ENCODE measurements at places on chromosomes 5 and 9.
A peak's percentile ranks its signal among the peaks of the same experiment; 100 is the strongest.

DNA sequence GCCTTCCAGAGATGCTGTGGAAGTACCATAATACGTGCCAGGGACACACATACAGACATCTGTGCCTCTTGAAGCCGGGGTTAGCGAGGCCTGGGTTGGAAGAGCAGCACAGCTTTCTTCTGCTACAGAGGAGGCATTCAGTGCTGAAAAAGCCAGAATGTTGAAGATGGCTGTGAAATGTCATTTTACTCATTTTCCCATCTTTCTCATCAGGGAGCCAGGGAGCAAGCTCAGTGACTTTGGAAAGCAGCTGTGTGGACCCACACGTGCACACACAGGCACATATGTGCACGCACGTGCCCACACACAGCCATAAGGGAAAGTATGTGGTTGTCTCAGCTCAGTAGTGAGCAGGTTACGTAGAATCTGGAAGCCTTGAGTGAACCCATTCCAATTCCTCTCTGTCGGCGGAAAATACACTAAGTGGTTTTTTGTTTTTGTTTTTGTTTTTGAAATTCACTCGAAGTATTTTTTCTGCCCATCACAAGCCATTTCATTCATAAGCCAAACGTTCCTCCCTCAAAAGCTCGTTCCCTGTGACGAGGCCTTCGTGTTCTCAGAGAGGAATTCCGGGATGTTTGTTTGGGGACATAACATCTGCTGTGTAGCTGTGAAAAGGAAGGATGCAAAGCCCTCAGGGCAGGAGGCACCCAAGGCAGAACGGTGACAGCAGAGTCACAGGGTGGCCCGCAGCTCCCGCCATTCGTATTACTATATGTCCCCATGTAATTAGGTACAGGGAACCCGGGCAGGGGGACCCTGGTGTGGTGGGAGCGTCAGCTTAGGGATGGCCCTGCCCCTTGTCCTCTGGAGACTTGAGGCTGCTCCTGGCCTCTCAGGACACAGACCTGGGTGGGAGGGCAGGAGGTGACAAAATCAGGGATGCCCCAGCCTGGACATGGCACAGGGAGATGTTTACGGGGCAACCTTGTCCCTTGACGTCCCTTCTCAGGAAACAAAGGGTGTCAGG, 29.0 kb upstream of the ANKRD33B start:
- no peak for DNase-seq

- no peak for DNase-seq
Observed at GRCh38 chr5:16899171-16899570, 36.9 kb downstream of the MYO10 start.

GRCh38 chr9:124771867-124772679, 962 bp upstream of the NR6A1 start:
- DNase-seq: peak; percentile 57

GRCh38 chr5:5288201-5288600, 134.3 kb upstream of the ICE1 start:
- no peak for DNase-seq

- DNase-seq: no peak
Observed at GRCh38 chr5:23235246-23235645, 272.2 kb upstream of the PRDM9 start.

DNA sequence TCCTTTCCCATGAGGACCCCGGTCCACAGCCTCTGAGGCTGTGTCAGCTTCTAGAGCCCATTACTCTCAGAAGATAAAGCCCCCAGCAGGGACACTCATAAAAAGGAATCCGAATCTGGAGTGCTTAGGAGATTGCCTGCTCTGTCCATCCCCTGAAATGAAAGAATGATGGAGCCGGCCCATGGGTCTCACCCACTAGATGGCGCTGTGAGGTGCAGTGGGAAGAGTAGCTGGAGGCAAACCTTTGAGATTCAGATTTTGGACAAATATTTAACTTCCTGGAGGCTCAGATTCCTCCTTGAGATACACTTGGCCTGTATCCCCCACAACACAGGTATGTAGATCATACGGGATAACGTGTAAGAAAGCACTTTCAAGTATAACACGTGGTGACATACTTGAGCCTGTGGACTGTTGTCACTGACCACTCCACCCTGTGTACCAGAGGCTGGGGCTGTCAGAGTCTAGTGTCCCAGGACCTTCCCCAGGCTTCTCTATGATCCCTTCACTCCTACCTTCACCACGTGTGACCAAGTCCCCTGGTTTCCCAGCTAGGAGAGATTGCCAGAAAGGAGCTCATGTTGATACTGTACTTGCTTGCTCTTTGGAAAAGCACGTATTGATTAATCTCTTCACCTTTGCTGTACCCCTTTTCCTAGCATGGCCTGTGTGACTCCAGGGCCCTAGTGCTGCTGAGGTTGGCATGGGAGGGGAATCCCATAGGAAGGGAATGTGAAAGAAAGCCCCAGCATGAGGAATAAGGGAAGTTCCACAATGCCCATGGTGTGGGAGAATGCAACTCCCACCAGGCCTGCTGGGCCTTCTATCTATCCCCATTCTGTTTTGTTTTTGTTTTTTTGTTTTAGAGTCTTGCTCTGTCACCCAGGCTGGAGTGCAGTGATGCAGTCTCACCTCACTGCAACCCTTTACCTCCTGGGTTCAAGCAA, 32.1 kb downstream of the TRMO start:
- DNase-seq: no peak

DNA sequence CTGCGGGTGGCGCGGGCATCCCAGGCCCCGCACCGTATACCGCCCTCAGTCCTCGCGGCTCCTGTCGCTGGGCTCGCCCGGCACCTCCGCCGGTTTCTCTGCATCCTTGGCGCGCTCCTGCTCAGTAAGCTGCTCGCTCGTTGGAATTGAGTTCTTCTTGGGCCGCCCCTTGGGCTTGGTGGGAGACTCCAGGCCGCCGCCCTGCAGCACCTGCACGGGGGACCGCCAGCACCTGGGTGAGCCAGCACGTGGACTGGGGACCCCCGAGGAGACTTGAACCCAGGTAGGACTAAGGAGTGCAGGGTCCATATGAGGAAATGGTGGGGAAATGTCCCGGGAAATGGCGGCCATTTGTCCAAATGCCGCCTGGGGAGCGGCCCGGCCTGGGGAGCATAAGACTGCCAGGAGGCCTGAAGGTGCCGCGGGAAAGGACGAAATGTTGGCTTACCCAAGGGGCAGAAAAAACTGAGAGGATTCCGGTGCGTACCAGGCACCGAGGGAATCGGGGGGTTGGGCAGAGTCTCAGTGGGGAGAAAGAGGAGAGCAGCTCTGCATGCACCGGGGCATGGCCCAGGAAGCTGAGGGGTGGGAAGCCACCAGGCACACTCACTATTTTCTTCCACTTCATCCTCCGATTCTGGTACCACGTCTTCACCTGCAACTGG, 2.9 kb downstream of the BARX1 start:
- DNase-seq: no peak

DNA sequence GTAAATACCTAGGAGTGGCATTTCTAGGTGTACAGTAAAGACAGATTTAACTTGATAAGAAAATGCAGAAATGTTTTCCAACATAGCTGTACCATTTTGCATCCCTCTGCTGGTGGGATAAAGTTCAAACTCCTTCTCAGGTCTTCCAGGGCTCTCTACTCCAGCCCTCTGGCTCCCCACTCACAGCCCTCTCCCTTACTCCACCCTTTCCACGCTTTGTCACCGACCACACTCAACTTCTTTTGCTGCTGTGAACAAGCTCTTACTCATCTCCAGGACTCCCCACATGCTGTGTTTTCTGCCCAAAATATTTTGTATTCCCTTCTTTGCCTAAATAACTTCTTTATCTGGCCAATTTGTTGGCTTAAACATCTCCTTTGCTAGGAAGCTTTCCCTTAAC, 90.6 kb upstream of the OSMR start:
- no peak for DNase-seq

- no peak for DNase-seq
Observed at GRCh38 chr5:36887532-36887931, 11.0 kb downstream of the NIPBL start.

- no peak for DNase-seq
Observed at GRCh38 chr5:112846556-112846955, 14.5 kb upstream of the SRP19 start.

DNA sequence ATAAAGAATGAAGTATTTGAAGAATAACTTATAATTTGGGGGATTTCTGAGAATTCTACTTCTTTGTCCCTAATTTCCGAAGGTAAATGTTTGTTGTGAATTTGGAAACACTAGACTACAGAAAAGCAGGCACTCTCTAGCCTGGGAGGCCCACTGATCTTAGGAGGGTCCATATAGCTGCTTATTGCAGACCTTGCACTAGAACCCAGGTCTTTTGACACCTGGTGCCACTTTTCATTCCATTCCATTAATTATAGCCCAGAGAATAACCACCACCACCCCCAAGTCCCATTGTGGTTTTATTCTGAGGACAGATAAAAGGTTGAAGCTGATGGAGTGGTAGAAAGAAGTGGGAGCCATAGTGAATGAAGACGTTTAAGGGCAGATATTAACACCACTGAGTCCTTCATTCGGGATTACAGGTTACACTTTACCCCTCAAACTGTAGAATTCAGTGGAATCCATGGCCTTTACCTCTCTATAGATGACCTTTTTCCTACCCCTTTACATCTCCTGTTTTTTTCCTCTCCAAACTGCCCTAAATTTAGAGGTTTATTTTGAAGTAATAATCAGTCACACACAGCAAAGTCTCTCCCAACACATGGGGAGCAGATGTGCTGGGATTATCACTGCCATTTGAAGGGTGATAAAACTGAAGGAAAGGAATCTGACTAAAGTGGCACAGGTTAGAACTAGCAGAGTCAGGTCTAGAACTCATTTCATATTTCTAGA, 12.0 kb upstream of the PSMD5 start:
- no peak for DNase-seq

Data from DMS153 (cell line).